ENCODE measurements at places on chromosomes 11 and 22.

DNA sequence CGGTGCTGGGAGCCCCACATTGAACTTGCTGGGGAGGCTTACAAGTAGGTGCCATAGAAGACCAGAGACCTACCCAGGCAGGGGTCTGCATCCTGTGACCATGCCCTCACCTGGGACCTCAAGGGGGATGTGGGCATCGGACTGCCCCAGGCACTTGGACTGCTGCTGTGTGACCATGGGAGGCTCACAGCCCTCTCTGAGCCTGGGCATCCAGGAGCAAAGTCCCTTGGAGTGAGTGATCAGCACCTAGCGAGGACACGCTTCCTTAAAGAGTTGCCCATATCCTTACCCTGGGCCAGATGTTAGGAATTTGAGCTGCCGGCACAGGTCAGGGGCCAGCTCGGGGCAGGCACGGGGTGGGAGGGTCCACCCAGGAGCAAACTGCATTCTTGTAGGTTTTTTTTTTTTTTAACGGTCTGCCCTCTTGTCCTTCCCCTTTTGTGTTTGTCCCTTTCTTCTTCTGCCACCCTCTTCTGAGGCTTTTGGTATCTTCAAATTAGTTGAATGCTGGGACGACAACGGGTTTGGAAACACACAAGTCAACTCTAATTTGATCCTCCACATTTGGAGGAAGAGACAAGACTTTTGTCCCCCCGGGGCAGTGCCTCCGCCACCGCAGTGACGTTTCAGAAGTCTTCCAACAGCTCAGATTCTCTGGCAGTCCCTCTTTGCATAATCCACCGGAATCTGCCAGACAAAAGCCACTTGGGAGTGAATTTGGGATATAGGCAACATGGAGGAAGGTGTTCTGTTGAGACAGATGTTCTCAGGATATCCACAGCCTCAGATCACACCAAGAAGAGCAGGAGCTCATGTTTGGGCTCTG lies 46.1 kb upstream of the LINC01488 start:
- DNase-seq: peak; percentile 57

DNA sequence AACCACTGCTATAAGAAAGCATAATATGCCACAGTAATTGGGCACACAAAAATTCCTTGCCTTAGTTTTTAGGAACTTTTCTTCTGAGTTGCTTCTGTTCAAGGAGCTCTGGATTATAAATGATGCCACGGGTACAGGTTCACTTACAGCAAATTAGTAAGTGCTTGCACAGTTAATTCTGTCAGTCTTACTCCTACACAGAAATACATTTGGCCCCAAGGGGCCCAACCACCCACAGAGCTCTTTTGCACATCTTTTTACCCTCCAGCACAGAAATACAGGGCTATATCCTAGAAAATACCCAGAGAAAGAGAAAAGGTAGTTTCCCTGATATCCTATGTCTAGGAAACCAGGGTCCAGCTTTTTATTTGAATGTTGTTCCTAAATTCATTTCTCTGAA lies 86.6 kb upstream of the CHRM4 start:
- DNase-seq: no peak

DNA sequence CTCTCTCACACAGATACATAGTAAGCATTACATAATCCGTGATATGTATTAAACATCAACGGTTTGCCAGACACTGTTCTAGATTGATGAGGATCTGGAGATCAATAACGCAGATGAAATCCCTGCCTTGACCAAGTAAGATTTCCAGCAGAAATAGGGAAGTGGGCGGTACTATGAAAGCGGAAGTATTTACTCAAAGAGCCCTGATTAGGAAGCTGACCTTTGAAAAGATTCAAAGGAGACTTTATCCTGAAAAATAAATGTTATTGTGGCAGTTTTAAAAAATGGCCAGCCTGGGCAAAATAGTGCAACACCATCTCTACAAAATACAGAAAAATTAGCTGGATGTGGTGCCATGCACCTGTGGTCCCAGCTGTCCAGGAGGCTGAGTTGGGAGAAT lies 26.8 kb downstream of the GAB2 start:
- no peak for DNase-seq

- DNase-seq: no peak
Measured at GRCh38 chr22:27311698-27312550, 489.6 kb downstream of the MN1 start.

- no peak for DNase-seq
Measured at GRCh38 chr11:64456509-64457320, 97.8 kb downstream of the RPS6KA4 start.

DNA sequence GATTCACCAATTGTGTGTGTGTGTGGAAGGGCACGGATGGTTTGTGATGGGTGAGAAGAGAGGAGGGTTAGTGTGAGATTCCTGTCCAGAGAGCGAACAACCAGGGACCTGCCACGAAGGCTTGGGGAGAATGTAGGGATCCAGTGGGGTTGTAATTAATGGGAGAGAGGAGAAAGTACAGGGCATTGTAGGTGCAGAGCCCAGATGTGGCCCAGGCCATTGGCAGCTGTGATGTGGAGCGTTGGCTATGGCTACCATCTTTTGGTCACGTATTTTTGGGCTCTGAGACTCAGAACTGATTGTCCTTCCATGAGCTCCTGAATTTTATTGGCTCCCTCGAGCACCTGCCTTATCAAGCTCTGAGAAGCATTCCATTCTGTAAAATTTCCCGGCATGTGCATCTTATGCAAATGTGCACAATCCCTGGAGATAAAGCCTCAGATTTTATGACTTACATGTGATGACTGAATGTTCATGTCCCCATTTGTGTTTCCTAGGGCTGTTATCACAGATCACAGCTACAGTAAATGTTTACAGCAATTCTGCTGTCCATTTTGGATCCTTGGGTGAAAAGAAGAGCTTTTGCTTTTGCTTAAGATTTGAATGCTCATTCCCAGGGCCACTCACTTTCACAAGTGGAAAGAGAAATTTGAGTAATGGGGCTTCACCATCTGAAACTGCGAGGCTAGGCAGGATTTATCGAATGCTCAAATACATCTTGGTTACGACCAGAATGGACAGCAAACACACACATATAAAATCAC lies 33.1 kb downstream of the SLC5A1 start:
- DNase-seq: no peak

GRCh38 chr11:120031612-120032600 lies 106.0 kb downstream of the TRIM29 start:
- no peak for DNase-seq

DNA sequence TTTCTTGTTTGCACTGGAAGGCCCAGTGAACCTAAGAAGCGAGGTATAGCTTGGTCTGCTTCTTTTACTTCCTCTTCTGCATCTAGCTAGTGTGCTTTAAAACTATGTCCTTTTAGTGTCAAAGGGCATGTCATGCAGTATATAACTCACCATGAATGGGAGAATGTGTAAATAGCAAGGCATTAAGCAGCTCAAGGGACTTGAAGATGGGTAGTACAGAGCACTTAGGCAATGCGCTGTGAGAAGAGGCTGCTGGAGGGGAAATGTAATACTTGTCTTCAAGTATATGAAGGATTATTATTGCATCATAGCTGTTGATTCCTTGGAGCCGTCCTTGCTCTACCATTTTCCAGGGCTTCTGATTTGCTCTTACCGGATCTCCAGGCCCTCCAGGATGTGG lies 7.6 kb downstream of the MAML2 start:
- no peak for DNase-seq

DNA sequence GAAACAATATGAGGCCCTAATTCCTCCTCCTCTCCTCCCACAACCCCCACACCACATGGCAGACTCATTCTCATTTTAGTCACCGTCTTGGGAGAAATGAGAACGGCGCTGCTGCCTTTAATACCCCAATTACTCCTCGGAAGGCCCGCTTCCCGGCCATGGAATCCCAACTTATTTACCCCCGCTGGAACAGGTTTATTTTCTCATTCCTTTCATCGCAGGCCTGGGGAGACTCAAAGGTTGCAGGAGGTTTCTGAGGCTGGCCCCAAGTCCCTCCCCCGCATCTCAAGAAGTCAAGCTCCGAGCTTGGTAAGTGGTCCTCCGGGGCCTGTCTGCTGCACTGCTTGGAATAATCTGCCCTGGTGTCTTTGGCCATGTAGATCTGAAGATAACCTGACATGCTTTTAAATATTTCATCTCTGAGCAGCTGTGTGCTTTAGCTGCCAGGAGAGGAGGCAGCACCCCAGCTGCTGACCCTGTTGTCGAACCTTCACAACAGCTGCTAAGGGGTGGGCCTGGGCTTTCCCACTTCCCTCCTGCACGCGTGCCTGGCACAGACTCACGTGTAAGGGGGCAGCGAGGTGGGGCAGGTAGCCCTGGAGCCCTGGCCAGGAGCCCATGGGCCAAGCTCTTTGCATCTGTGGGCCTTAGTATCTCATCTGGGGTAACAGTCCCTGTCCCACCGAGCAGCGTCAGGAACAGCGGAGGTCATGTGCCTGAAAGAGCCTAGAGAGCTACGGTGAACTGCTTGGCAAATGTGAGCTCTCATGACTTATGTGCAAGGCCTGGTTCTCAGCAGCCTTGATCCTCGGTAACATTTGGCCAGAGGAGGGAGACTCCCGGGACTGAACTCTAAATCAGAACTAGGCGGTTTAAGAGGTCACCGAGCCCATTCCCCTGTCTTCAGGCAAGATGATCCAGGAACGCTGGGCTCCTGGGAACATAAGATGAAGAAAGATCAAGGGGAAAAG lies 164.6 kb downstream of the ST3GAL4 start:
- DNase-seq: no peak

DNA sequence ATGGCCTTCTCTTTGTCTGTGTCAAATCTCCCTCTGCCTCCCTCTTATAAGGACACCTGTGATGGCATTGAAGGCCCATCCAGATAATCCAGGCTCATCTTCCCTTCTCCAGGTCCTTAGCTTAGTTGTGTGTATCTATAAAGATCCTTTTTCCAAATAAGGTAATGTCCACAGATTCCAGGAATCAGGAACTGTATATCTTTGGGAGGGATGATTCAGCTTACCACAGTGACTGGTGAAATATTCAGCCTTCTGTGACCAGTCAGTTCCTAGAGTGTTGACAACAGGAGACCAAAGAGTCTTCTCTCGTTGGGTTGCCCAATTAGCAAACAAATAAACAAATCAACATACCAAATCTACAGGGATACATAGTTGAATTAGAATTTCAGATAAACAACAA lies 175.8 kb downstream of the MPPED1 start:
- DNase-seq: no peak

DNA sequence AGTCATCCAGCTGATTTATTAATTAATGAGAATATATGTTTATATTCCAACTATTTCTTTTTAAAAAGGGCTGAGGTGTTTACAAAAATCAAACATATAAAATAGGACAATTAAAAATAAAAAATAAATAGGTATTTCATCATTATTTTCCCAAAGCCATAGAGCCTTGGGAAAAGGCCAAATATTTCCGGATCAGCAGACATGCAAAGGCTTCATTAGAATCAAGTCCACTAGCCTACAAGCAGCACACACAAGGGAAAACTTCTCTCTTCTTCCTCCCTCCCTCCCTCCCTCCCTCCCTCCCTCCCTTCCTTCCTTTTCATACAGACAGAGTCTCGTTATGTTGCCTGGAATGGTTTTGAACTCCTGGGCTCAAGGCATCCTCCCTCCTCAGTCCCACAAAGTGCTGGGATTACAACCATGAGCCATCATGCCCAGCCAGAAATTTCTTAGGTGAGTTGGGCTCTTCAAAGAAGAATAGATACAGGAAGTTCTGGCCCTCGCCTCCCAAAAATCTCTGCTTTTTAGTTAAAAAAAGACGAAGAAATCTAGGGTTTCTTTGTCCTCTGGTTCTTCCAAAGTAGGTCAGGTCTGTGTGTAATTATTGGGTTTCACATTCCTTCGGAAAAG lies 121.2 kb downstream of the SIK3 start:
- DNase-seq: no peak

DNA sequence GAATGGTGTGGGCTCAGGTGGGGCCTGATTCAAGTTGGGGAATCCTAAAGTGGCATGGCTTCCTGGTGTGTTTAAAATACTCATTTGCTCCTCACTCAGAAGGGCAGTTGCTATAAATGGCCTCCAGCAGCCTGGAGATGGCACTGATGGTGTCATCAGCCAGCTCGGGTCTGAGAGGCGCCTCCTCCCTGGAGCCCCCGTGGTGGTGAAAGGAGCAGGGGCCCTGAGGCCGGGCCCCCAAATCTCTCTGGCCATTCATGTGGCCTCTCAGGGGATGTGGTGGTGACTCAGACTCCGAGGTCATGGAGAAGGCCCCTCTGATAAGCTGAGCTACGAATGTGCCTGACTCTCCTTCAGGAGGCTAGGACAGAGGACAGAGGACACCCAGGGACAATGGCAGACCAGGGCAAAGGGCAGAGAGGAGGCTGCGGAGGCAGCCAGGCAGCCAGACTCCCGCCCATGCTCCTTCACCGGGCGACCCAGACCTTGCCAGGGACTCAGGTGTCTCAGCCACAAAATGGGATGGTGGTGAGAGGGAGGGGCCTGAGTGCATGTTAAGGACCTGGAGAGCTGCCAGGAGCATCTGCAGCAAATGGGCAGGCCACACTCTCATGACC lies 129.2 kb downstream of the CTTN start:
- no peak for DNase-seq

GRCh38 chr22:26624803-26625202 lies 3.0 kb downstream of the CRYBA4 start:
- DNase-seq: no peak

- DNase-seq: no peak
Measured at GRCh38 chr11:69001243-69002081, 11.6 kb downstream of the MRGPRF start.

DNA sequence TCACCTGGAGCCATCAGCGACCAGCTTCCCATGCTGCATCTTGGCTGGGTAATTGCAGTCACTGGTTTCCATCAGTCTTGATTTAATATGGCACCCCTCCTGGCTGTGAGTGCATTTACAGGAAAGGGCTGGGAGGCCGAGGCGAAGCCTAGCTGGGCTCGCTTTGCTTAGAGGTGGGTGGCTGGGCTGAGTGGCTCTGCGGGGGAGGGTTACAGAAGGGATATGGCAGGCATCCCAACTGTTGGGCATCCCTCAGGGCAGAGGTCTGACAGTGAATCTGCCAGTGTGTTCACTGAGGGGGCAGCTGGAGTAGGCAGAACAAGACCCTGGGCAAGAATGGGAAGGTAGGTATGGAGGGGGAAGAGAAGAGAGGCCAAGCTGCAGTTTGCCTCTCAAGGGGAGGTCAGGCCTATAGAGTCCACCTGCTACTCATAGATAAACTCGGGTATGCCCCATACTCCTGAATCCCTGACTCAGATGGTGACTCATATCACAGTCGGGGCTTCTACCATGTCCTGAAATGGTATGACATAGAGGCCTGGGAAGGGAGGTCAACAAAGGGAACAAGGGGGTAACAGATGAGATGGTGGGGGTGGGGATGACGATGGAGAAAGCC lies 77.5 kb upstream of the PHOX2A start:
- DNase-seq: no peak

DNA sequence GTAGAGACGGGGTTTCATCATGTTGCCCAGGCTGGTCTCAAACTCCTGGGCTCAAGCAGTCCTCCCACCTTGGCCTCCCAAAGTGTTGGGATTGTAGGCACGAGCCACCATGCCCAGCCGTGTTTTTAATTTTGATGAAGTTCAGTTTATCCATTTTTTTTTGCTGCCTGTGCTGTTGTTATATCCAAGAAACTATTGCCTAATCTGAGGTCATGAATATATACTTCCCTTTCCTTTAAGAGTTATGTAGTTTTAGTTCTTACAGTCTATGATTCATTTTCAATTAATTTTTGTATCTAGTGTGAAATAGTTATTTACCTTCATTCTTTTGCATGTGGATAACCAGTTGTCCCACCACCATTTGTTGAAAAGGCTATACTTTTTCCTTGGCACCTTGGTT lies 50.3 kb upstream of the SORL1-AS1 start:
- no peak for DNase-seq

GRCh38 chr22:26921726-26922125 lies 264.3 kb downstream of the MIAT start:
- no peak for DNase-seq

- DNase-seq: no peak
Measured at GRCh38 chr11:27571154-27571810, 64.7 kb upstream of the LIN7C start.

Measured in HAP-1 (cell line).